ENCODE measurements at places on chromosomes 6 and 20. TPM values are rescaled to one million over a fixed set of nuclear protein-coding genes. Genes with fewer than 3 reads are reported as not detected.

GRCh38 chr6:37538107-37538506 lies 38.4 kb upstream of the CCDC167 start:
- no peaks in the 10 kb centered on the region for H3K27me3 ChIP-seq
- no peak overlapping the region for H3K4me3 ChIP-seq
- no peaks in the 10 kb centered on the region for H3K36me3 ChIP-seq
- no peak for DNase-seq
- no peak overlapping the region for H3K27ac ChIP-seq

- no peak for DNase-seq
- peaks cover 14% of the 10 kb centered on the region for H3K4me1 ChIP-seq
- H3K36me3 ChIP-seq, result no peaks in the 10 kb centered on the region
- no peaks in the 10 kb centered on the region for H3K27me3 ChIP-seq
Observed at GRCh38 chr6:157822245-157823000, 623 bp upstream of the SNX9 start.

DNA sequence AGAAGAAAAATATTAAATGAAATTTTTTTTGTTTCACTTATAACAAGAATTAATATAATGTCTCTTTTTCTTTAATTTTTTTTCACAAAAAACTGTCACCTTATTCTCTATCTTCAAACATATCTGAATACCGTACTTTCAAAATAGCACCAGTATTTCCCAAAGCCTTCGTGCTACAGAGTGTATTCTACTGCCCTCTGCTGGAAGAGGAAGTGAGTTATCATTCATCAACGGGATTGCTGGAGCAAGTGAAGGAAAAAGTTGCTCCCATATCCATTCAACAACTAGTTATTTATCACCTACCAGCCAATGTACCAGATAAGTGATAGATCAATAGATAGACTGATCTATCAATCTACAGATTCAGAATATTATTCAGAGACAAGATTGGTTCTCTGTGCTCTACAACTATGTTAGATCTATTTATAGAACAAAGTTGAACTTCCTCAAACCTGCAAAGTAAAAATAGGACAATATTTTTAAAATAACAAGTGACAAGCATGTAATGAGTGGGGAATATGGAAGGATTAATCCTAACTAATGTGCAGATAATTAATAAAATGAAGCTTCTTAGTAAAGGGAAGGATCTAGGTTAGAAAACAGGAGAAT lies 26.7 kb upstream of the TFAP2B start:
- no peak overlapping the region for H3K4me3 ChIP-seq
- H3K27me3 ChIP-seq, result no peaks in the 10 kb centered on the region
- DNase-seq, result no peak

Gene NOTCH4
- 1.3 TPM for total RNA-seq

Gene BMP7
- total RNA-seq, result not detected

Gene PDE7B
- 0.24 TPM for total RNA-seq

Data from CD8-positive, alpha-beta memory T cell (primary cell).